ENCODE measurements at places on chromosomes 7 and 10.

DNA sequence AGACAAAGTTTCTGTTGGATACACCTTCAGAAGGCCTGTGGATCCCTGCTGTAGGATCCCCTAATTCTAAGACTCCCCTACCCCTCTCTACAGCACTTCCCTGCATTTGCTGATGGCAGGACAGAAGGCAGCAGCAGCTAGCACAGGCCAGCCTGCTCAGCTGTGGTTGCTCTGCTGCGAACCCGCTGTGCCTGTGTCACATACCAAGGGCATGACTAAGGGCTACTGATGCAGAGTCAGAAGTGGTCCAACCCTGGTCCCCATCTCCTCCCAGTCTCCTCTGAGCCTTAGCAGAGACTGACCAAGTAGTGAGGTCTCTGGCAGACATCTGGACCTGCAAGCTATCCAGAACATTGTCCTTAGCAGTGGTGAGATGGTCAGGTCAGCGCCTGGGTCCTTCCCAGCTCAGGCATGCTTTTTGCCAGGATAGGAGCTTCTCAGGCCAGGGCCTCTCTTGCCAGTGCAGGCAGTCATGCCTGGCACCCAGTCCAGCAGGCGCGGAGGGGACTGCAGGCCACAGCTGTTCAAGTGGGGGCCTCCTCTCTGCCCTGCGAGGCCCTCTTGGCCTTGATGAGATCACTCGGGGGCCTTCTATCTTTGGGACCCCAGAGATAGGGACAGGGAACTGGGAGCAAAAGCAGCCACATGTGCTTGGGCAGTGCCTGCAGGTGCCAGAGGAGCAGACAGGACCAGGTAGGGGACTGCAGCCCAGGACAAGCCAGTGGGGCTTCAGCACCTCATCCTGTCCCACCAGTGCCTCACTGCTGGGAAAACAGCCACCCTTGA lies 146.4 kb downstream of the ZNF248 start:
- no peak for DNase-seq

DNA sequence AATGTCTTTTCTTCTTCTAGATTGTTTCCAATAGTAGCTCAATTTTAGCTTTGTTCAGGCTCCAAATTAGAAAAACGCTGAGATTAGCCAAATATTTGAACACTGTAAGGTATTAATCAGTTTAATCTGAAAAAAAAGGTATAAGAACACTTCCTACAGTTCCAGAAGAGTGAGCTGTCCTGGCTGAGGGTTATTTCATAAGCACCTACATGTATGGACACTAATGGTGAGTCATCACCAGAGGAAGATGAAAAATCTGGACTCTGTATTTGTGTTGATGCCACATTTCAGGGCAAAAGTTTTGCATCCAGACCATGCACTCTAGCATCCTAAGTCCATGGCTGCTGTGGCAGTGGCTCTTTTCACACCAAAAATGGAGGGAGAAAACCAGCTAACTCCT lies 189.5 kb downstream of the ANKRD30A start:
- no peak for DNase-seq

GRCh38 chr7:143352531-143353002 lies 9.9 kb downstream of the FAM131B start:
- no peak for DNase-seq

- no peak for DNase-seq
Measured at GRCh38 chr10:77080361-77081027, 557.1 kb downstream of the KCNMA1 start.

DNA sequence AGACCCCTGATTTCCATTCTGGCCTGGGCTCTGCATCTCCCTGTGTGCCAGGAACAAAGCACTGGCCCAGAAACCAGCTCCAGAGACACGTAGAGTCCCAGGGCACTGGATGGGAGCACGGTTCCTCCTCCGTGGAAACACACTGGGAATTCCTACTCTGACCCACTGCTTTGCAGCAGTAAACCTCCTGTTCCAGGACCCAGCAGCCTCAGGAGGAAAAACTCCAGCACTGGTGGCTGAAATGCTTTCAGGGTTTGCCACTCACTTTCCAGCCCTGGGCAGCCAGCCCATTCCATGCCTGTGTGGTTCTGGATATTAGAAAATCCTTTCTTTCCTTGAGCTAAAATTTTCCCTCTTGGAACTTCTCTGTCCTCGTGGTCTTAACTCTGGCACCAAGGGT lies 58.0 kb downstream of the FAM171A1 start:
- no peak for DNase-seq

DNA sequence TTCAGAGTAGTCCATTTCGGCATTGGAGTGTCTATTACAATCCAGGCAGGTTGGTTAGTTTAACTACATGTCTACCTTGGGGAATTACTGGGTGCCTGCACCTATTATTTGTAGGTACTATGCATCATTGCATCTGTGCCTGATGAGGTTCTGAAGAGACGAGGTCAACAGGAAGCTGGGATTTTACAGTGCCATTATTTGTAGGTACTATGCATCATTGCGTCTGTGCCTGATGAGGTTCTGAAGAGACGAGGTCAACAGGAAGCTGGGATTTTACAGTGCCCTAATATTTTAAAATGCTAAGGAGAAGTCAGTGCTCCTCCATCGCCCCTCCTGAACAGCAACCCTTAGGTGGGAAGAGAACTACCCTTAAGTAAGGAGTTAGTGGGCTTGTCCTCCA lies 41.7 kb downstream of the NPY start:
- no peak for DNase-seq

DNA sequence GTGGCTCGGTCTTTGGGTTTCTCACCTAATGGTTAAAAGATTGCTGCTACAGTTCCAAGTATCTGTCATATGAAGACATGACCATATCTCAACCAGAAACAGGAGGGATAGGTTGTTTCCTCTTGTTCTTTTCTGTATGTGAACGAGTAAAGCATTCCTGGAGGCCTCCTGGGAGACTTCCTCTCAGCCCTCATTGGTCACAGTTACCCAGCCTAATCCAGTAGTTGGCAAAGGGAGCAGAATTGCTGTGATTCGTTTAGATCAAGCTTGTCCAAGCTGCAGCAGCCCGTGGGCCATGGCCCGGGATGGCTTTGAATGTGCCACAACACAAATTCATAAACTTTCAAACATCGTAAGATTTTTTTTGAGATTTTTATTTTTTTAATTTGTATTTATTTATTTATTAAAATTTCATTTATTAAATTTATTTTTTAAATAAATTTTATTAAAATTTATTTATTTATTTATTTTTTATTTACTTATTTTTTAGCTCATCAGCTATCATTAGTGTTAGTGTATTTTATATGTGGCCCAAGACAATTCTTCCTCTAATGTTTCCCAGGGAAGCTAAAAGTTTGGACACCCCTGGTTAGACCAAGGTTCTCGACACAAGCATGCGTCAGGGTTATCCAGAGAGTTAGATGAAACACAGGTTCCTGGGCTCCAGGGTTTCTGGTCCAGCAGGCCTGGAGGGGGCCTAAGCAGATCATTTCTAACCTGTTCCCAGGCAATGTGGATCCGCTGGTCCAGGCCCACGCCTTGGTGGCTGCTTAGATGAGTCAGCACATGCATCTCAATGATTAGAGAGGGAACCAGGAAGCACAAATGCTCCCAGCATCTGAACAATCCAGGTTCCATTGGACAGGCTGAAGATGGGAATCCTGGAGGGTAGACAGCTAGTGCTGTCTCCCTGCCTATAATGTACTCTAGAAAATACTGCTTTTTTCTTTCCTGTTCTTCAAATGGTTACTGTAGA lies 25.6 kb downstream of the CDC123 start:
- DNase-seq, result peak; percentile 11

- DNase-seq, result peak; percentile 57
Measured at GRCh38 chr7:41979834-41980307, 257.1 kb downstream of the GLI3 start.

DNA sequence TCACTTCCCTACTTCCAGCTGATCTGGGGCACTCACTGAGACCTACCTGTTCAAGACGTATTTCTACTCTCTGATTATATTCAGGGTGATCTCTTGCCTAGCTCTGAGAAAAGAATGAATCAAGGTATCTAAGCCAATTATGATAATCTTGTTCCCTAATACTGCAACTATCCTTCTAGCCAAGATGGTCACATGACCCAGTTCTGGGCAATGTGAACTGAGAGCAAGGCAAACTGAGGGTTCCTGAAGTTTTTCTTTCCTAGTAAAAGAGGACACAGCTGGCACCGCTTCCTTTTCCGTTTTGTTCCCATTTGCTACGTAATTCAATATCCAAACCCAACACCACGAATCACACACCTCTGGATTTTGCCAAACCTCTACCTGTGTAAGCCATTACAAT lies 5.9 kb upstream of the GPAM start:
- DNase-seq, result no peak

DNA sequence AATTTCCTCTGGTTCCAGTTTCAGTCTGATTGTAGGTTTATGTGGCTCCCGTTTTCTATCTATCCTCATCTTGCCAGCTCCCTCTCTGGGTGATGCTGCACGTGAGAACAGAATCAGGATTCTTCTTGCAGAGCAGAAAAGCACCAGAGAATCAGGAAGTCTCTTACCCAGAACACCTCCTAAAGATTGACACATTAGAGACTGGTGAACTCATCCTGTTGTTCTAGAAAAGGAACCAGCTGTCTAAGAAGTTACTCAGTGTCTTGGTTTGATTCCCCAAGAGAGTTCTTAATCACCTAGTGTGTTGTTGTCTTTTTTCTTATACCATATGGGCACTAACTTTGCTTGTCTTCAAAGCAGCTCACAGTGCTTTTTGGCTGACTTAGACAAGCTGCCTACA lies 152.4 kb downstream of the DGKI start:
- DNase-seq, result peak; percentile 56

DNA sequence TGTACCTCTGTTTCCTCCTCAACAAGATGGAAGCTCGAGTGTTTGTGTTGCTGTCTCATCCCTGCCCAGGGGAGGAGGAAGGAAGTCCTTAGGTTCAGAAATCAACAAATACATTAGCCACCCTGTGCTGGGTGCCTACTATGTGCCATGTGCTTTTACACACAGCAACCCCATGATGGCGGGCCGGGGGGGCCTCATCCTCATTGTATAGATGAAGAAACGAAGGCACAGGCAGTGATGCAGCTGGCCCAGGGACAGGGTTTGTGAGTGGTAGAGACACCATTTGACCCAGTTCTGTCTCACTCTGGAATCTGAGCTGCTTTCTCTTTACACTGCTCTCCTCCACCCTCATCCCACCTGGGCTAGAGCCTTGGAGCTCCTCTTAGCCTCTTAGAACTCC lies 1.9 kb upstream of the CALHM2 start:
- no peak for DNase-seq

DNA sequence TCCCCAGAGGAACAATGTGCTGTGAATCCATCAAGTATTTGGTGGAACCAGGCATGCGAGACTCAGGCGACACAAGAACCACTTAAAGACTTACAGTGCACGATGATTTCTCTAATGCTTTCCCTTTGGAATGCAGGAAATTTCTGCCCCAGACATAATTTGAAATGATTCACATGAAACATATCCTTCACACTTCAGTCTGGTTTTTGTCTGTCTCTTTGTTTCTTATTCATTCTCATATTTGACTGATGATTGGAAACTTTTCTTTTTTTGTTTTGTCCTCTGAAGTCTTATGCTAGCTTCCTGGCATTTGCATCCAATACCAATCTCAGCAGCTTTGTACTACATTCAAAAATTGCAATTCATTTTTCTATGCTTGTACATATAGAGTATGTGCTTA lies 502.8 kb downstream of the PHTF2 start:
- no peak for DNase-seq

DNA sequence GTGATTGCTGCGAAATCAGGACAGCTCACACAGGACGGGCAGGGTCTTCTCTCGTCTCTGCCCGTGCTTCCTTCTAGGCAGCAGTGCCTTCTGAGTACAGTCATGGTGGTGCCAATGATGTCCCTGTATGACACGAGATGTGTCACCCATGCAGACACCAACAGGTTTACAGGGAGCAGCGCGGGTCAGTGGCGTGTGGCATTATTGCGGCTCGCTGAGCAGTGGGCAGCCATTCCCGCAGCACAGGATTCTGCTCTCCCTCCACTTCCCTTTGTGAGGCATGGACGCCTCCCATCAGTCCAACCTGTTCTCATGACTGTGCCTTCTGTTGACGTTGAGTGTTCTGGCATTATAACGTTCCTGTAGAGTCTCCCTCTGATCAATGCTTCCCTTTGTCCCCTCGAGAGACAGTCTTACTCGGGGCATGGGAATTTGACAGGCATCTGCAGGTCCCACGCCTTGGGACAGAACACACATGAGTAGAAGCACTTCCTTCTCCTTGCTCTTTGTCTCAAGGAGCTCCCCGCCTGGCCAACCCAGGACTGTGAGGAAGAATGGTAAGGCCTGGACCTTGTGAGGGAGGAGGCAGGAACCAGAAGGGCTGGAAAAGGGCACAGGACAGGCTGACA lies 219.5 kb downstream of the PAXIP1 start:
- no peak for DNase-seq

DNA sequence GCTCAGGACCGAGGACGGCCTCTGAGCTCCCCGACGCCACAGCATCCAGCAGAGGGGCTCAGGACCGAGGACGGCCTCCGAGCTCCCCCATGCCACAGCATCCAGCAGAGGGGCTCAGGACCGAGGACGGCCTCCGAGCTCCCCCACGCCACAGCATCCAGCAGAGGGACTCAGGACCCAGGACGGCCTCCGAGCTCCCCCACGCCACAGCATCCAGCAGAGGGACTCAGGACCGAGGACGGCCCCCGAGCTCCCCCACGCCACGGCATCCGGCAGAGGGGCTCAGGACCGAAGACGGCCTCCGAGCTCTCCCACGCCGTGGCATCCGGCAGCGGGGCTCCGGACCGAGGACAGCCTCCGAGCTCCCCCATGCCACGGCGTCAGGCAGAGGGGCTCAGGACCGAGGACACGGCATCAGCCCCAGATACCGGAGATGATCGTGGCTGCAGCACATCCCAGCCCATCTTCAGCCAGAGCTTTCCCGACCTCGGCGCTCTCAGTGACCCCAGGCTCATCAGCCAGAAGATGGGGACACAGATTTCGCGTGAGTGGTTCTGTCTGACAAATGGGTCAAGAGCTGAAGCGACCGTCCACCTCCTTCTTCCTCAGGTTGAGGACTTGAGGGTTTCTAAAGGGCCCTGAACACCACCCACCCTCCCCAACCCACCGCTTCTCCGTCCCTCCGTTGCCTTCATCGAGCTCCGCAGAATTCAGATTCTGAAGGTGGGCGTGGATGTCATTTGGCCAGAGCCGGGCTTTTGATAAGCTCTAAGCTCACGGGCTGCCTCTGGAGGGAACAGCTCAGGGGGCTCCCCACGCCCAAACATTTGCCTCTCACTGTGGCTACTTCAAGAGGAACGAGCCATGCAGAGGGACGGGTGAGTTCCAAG lies 55.8 kb upstream of the DNAAF5 start:
- no peak for DNase-seq

DNA sequence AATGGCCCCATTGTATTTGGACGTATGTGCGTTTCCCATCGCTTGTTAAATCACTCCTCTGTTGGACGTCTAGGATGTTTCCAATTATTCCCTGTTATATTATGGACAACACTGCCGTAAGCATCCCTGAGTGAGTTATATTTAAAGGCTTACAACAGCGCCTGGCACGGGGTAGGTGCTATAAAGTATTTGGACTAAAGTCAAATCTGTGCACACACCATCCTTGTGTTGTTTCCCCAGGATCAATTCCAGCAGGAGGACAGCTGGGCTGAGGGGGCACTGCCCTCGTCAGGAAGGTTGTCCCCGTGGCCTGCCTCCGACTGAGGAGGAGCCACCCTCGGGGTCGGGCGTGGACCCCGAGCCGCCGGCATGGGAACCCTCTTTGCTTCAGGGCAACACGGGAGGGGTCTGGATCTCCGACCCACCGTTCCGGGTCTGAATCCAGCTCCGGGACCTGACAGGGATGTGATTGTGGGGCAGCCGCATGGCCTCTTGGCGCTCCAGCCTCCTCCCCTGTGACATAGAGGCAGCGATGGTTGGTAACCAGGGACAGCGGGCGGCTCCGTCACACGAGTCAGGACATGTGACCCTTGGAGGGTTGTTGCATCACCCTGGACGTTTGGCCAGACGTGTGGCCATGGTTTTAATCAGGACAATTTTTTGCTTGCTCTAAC lies 1.5 kb upstream of the JAKMIP3 start:
- no peak for DNase-seq

GRCh38 chr10:129936923-129937300 lies 27.2 kb downstream of the EBF3 start:
- no peak for DNase-seq
